ENCODE measurements at places on chromosomes 2 and 18. TPM values are rescaled to one million over a fixed set of nuclear protein-coding genes. Genes with fewer than 3 reads are reported as not detected.

The SLC9A4 gene
- total RNA-seq = not detected

The HAAO gene
- 0.18 TPM for total RNA-seq

The ARHGAP28 gene
- 4.4 TPM for total RNA-seq

The PROKR1 gene
- total RNA-seq = not detected

The ELOA2 gene
- total RNA-seq = not detected

The FAM124B gene
- total RNA-seq = 82.4 TPM

The TRIM43 gene
- not detected for total RNA-seq

The ARHGEF4 gene
- not detected for total RNA-seq

The FOXD4L1 gene
- total RNA-seq = 0.11 TPM

The CTIF gene
- total RNA-seq = 15.2 TPM

The DSC3 gene
- total RNA-seq = 0.04 TPM

The REEP1 gene
- 0.26 TPM for total RNA-seq

The SULT1C4 gene
- 7.0 TPM for total RNA-seq

The RTP5 gene
- total RNA-seq = not detected

The AFF3 gene
- under 0.01 TPM for total RNA-seq

The PFN4 gene
- total RNA-seq = 0.14 TPM

The AKAIN1 gene
- not detected for total RNA-seq

The C1D gene
- 16.1 TPM for total RNA-seq

The ITGB6 gene
- total RNA-seq = 0.07 TPM

The CHRND gene
- total RNA-seq = not detected

The MC2R gene
- not detected for total RNA-seq

The ANKRD30B gene
- not detected for total RNA-seq

The ABCB11 gene
- total RNA-seq = 0.74 TPM

The ANKRD62 gene
- total RNA-seq = not detected

The INPP5D gene
- total RNA-seq = 27.2 TPM

The FAM228A gene
- 0.14 TPM for total RNA-seq

The SLC8A1 gene
- total RNA-seq = 12.5 TPM

Measured in pulmonary artery endothelial cell (primary cell).